ENCODE measurements at places on chromosomes 2 and 18. TPM values are rescaled to one million over a fixed set of nuclear protein-coding genes. Genes with fewer than 3 reads are reported as not detected.

GRCh38 chr2:136408795-136409194, 290.8 kb upstream of the CXCR4 start:
- no peak overlapping the region for H3K27ac ChIP-seq
- no peaks in the 10 kb centered on the region for H3K4me1 ChIP-seq
- H3K4me3 ChIP-seq = no peak overlapping the region
- H3K27me3 ChIP-seq = no peaks in the 10 kb centered on the region
- no peaks in the 10 kb centered on the region for H3K36me3 ChIP-seq
- no peak for DNase-seq

- peaks cover 4% of the 10 kb centered on the region for H3K4me1 ChIP-seq
- no peak overlapping the region for H3K4me3 ChIP-seq
- no peaks in the 10 kb centered on the region for H3K27me3 ChIP-seq
- no peaks in the 10 kb centered on the region for H3K36me3 ChIP-seq
- no peak for DNase-seq
- no peak overlapping the region for H3K27ac ChIP-seq
Observed at GRCh38 chr2:182585430-182585829, 130.6 kb upstream of the DNAJC10 start.

DNA sequence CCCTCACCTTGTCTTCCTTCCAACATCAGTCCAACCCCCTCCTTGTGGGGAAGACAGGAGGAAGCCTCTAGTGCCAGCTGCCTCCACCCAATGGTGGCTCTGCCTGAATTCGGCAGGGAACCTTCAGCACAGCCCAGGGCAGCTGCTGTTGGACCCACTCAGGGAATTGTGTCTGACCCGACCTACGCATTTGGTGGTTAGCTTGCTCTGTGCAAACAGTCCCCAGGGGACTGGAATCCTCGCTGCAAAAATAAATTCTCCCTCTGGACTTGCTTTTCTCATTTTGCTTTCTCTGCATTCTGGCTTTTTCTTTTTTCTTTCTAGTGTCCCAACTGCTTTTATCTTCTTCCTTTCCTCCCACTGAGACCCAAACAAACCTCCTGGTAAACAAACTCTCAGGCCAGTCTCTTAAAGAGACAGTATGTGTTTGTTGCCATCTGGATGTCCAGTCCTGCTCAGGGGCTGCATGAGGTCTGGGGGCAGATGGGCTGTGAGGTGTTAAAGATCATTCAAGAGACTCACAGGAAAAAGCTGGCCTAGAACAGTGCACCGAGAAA, 137.7 kb upstream of the HAAO start:
- no peaks in the 10 kb centered on the region for H3K36me3 ChIP-seq
- peaks cover 51% of the 10 kb centered on the region for H3K4me1 ChIP-seq
- peak; percentile 86 for DNase-seq
- H3K27ac ChIP-seq = peak overlapping the region; percentile 48

ATOH8 gene
- 19.0 TPM for total RNA-seq

DES gene
- total RNA-seq = 69.3 TPM
